ENCODE measurements at places on chromosomes 4 and X.

DNA sequence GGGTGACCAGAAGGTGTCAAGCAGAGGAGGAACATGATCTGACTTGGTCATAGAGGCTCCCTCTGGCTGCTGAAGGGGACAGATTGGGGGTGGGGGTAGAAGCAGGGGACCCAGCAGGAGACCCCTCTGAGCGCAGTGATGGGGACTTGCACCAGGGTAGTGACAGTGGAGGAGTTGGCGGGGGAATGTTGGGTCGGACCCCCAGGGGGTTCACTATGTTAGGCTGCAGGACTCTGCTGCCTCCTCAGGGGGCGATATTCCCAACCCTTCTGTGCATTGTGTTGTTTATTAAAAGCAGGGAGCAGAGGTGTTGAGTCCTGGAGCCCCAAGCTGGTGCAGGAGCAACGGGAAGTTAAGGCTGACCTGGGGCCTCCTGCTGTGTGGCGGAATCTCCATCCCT lies 8.8 kb downstream of the WDR13 start:
- DNase-seq = no peak

- DNase-seq = no peak
Observed at GRCh38 chr4:169236078-169236477, 34.7 kb downstream of the SH3RF1 start.

GRCh38 chrX:48714573-48714972 lies 18.0 kb downstream of the SUV39H1 start:
- no peak for DNase-seq

- no peak for DNase-seq
Observed at GRCh38 chr4:122666527-122667245, 45.8 kb upstream of the IL21 start.

GRCh38 chr4:117957571-117957970 lies 76.7 kb upstream of the NDST3 start:
- no peak for DNase-seq

DNA sequence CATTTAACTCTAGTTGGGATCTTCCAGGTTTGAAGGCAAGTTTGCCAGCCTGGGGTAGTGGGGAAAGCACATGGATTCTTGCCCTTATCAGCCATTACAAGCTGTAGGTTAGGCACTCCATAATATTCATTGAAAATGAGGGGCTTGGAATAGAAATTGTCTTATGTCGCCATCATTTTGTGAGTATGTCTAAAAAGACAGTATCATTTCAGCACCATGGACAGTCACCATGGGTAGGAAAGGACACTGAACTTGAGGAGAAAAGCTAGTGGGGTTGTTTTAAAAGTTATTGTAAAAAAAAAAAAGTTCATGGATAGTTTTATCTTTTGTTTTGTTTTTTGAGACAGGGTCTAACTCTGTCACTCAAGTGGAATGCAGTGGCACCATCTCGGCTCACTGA lies 356.1 kb downstream of the HNRNPD start:
- no peak for DNase-seq

DNA sequence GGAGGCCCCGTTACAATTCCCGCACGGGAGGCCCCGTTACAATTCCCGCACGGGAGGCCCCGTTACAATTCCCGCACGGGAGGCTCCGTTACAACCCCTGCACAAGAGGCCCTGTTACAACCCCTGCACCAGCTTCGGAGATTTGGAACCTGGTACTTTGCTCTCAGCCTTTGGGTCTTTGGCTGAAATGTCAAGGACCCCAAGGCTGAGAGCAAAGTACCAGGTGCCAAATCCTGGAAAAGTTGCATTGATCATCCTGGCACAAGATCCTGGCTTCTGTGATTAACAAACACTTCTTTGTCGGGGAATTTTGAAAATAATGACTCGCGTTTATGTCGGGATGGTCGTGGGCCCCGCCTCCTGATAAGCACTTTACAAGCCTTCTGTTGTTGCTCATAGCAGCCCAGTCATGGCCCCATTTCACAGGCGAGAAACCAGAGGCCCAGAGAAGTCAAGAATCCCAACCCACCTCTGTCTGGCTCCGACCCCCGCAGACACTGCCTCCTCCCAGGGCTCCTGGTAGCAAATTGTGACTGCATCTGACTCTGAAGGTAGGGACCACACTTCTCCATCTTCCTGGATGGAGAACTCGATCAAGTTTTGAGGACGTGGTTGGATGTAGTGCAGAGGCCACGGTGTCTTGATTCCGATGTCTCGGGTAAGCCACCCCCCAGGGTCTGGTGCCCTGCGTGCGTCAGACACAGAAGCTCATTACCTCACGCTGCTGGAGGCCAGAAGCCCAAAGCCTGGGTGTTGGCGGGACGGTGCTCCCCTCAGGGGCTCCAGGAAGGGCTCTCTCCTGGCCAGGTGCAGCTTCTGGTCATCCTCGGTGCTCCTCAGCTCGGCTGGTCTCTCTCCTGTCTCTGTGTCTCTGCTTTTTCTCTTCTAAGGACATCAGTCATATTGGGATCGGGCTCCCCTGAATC lies 60.3 kb downstream of the ADRA2C start:
- no peak for DNase-seq

DNA sequence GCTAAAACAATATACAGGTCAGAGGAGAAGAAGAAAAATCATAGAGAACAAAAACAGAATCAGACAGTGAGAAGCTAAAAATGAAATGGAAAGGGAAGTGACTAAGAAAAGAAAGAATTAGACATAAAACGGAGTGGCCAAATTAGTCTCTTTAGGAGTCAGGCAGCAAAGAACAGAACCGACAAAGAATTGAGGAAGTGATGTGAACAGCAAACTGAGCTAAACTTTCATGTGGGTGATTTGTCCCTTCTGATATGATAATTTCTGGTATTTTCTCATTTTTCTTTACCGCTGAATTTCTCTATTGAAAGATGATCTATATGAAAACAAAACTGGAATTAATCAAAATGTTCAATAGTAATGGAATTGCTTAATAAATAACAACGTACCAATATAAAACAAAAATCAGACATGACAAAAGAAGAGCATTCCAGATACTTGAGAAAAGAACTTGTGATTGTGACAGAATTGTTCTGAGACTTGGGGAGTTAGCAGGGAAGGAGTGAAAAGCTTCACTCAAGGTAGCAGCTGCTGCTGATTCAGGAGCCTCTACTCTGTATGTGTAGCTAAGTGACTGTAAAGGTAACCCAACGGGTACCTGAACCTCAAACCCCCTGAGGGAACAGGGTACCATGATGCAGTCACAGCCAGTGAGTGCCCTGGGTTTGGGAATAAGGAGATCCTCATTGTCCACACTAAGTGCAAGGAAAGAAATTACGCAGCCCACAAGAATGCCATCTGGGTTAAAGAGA lies 8.8 kb downstream of the TAPT1 start:
- DNase-seq = no peak

GRCh38 chr4:8419222-8420041 lies 21.1 kb downstream of the ACOX3 start:
- DNase-seq = no peak

- DNase-seq = no peak
Observed at GRCh38 chr4:54231768-54232688, 2.9 kb downstream of the PDGFRA start.

GRCh38 chr4:68724426-68724825 lies 54.0 kb upstream of the UGT2B15 start:
- DNase-seq = no peak

DNA sequence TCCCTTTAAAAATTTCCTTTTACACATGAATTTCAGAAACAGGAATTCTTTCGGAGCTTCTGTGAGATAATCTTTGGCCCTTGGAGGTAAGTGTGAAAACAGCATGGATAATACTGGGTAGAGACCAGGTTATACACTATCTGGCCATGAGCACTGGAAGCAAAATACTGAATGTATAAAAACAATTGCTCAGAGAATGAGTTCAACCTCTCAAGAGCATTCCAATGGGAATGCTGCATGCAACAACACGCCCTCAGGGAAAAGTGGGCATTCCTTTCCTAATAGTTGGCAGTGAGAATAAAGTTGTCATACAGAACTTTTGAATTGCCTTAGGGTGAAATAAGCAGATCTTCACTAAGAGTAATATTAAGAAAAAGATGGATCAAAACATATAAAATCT lies 574.8 kb upstream of the DIPK2B start:
- DNase-seq = no peak

- no peak for DNase-seq
Observed at GRCh38 chrX:114841051-114841450, 176.4 kb downstream of the IL13RA2 start.
